ENCODE measurements at places on chromosomes 5 and 9.

DNA sequence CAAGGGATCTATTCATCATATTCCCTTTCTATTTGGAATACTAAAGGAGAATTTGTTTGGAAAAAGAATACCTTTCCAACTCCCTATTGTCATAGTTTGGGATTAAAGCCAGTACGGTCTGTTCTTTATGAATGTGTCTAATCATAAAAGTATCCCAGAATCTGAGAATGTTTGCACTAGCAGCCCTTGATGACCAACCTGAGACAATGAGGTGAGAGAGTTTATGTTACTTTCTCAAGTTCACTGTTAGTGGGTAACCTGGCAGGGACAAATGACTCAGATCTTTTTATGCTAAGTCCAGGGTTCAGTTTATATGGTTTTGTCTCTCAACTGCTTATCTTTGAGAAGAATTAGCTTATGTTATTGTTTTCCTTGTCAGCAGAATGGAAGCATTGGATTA is 25.3 kb upstream of the TLR4 start:
- DNase-seq: no peak

DNA sequence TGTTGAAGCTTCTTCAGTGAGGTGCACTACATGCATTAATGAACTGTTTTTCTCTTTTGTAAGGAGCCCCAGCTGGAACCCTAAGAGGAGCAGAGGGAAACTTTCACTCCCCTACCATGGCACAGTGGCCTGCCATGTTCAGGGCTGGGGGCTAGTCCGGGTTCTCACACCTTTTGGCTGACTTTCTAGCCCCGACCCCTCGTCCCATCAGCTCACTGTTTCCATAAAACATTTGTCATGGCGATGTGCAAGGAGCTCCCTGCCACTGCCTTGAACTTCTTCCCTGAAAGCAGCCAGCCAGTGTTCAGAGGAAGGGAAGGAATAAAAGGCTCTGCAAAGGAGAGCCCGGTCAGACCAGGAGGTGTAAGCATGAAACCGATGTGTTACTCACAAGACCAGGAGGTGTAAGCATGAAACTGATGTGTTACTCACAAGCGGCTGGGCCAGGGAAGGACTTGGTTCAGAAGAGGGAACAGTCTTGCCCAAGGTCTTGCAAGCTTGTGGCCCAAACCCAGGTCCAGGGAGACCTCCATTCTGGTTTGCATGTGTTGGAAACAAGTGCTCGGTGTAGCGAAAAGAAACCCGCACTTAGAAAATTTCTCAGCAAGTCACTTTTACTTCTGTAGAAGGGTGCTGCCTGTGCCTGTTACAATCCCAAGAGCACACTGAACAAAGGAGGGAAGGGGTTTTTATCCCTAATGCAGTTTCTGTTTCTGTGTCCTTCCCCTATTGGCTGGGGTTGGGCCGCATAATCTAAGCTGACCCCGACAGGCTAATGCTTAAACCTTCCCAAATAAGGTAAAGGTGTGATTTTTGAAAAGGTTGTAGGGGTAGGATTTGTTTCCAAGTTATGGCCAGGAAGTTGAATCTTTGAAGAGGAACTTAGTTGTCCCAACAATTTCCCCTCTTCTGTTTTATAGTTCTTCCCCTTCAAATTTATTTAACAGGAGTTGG is 3.4 kb upstream of the ABO start:
- no peak for DNase-seq

GRCh38 chr5:132056610-132057497 is 3.6 kb upstream of the IL3 start:
- DNase-seq: no peak

- DNase-seq: no peak
These were observed 174.0 kb upstream of the NREP start for GRCh38 chr5:111930905-111931461.

GRCh38 chr9:110897943-110898342 is 140.3 kb downstream of the LPAR1 start:
- DNase-seq: no peak

DNA sequence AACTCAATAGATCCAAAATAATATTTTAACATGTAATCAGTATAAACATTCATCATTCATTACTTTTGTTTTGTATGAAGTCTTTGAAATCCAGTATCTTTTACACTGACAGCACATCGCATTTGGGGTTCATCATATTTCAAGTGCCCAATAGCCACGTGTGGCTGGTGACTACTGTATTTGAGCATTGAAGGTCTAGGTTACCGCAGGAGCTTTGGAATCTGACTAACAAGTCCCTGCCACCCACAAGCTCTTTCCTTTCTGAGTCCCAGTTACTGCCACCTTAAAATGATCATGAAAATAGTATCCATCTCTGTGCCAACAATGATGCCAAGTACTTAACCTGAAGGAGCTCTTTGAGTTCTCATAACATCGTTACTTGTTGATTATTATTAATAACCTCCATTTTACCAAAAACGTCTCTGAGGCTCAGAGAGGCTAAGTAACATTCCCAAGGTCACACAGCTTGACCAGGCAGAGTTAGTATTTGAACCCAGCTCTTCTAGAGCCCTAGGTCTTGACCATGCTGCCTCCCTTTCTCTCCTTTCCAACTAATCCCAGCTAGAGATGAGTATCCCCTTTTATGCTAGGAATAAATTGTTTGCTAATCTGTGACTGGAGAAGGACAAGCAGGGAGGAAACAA is 24.2 kb downstream of the ARHGEF37 start:
- DNase-seq: no peak

GRCh38 chr5:99000876-99001275 is 72.1 kb upstream of the CHD1 start:
- DNase-seq: no peak

GRCh38 chr5:18098691-18099090 is 464.4 kb downstream of the TAF11L14 start:
- no peak for DNase-seq

- DNase-seq: no peak
These were observed 179.3 kb downstream of the HINT1 start for GRCh38 chr5:130985776-130986175.

DNA sequence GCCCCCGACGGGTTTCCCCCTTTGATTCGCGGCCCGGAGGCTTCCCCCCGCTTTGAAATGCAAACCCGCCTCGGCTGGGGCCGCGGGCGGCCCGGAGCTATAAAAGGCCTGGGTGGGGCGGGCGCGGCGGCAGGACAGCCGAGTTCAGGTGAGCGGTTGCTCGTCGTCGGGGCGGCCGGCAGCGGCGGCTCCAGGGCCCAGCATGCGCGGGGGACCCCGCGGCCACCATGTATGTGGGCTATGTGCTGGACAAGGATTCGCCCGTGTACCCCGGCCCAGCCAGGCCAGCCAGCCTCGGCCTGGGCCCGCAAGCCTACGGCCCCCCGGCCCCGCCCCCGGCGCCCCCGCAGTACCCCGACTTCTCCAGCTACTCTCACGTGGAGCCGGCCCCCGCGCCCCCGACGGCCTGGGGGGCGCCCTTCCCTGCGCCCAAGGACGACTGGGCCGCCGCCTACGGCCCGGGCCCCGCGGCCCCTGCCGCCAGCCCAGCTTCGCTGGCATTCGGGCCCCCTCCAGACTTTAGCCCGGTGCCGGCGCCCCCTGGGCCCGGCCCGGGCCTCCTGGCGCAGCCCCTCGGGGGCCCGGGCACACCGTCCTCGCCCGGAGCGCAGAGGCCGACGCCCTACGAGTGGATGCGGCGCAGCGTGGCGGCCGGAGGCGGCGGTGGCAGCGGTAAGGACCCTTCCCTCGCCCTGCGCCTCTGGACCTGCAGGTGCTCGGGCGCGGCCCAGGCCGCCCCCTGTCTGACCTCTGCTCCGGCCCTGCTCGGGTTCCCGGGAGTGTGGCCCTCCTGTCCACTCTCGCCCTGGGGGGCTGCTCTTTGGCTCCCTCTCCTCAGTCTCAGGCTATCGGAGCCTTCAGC is at the start of gene CDX1:
Gene CDX1, plus strand, starts transcription at position 129 of the 862 bp plus-strand sequence. Its CDS starts 99 bp downstream, at position 228.
- DNase-seq: no peak

- DNase-seq: no peak
These were observed 95.8 kb downstream of the PCSK1 start for GRCh38 chr5:96337048-96337781.

- DNase-seq: no peak
These were observed 97.3 kb downstream of the USP20 start for GRCh38 chr9:129932303-129933151.

DNA sequence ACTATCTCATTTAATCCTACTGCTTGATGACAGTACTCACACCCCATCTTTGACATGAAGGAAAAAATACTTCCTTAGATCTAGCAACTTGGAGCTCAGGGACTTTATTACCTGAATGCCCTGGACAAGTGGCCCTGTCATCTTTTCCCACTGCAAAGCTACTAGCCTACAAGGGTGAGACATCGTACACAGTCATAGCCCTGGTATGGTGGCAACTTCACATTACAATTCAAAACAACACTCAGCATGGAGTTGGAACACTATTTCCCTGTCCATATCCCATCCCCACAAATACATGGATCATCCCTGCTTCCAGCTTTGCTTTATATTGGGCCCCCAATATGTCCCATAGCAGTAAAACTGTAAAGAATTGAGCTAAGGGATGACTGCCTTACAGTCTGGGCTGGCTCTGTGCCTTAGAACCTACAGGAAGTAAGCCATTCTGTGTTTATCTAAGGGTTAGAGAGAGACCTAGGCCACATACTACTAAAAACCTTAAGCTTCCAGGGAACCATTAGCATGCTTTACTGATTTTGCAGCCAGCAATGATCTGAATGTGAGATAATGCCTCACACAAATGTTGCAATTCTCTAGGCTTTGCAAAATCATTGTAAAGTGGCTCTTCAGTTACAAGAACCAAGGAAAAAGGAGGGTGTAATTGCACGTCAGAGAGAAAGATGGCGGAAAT is 55.9 kb downstream of the OTULIN start:
- no peak for DNase-seq

- no peak for DNase-seq
These were observed 31.7 kb downstream of the SLC35A4 start for GRCh38 chr5:140596321-140596741.

DNA sequence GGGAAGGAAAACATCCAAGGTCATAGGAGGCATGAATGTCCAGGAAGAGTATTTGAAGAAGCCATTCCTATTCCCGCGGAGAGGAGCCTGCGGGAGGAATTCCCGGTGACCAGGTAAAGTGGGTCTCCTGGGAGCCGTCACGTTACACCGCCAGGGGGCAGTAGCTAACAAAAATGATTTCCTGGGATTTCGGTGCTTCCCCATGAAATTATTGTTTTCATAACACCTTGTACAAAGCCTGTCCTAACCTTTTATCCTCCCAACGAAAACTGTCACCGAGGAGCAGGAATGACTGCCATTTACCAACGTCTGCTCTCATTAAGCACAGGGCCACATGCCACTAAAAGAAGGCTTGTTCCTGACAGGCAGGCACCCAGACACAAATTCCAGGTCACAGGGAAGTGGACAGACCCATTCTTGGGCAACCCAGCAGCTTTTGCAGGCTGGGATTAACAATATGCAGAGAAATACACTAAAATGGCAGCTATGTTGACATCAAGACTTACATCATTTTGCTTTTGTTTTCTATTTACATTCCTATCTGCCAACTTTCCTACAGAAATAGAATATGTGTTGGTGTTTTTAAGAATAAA is 41.2 kb upstream of the CTSL start:
- DNase-seq: no peak

- no peak for DNase-seq
These were observed 212.6 kb downstream of the ARHGAP26 start for GRCh38 chr5:142982821-142983200.

- DNase-seq: no peak
These were observed 11.1 kb downstream of the GPR21 start for GRCh38 chr9:123044586-123044985.

DNA sequence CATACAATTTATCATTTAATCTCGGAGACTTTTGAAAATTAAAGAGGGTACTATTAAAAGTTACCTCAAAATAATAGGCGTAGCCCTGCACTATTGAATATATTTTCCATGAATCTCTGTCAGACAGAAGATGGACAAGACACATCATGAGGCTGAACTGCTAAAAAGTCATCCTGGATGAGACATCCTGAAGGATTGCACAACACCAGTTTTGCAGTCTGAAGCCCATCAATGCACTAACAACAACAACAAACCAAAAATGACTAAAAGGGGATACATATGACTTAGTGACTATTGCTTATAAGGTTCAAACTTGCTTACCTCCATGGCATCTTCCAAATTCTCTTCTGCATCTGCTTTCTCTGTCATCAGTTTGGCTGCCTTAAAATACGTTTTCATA is 15.7 kb downstream of the LMBRD2 start:
- DNase-seq: no peak

- DNase-seq: no peak
These were observed 196.1 kb downstream of the GAS1 start for GRCh38 chr9:86751207-86751606.

GRCh38 chr9:1014640-1015039 is 35.5 kb upstream of the DMRT2 start:
- DNase-seq: no peak

- no peak for DNase-seq
These were observed 13.2 kb downstream of the TSC1 start for GRCh38 chr9:132931178-132931735.

GRCh38 chr5:38782180-38782835 is 63.5 kb upstream of the OSMR start:
- DNase-seq: no peak

GRCh38 chr5:87389296-87390034 is 23.3 kb downstream of the CCNH start:
- DNase-seq: no peak

DNA sequence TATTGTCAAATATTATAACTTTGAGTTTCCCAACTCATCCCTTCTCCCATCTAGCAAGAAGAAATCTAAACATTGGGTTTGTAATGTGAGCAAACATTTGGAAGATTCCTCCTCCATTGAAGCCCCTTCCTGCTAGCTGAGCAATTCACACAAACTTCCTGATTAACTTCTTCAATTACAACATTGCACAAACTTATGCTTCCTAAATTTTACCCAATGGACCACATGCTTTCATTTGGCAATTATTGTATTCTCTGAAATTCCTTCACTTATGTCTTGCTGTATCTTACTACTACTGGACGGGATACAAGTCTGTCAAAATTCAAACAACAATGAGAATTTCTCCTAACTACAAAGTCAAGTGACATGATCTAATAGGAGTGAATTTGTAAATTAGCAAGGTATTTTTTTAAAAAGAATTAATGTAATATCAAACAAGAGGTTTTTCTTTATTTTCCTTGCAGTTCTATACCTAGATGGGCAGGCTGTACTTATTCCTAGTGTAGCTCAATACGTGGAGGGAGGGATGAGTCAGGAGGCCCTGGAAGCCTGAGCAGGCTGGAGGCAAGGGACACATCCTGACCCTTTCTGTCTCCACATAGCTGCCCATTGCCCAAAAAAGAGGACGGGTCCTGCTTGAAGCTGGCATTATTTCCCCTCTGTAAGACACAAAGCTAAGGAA is 11.8 kb upstream of the IFNW1 start:
- no peak for DNase-seq
